NCI-H2227 treated with DMSO at 0.1 percent for 48 hours (cell line): ENCODE measurements at places on chromosomes 5 and 9.

- DNase-seq, result no peak
Observed at GRCh38 chr5:57422993-57423392, 59.6 kb downstream of the ACTBL2 start.

GRCh38 chr5:83925321-83925954 is 204.8 kb upstream of the HAPLN1 start:
- DNase-seq, result no peak

DNA sequence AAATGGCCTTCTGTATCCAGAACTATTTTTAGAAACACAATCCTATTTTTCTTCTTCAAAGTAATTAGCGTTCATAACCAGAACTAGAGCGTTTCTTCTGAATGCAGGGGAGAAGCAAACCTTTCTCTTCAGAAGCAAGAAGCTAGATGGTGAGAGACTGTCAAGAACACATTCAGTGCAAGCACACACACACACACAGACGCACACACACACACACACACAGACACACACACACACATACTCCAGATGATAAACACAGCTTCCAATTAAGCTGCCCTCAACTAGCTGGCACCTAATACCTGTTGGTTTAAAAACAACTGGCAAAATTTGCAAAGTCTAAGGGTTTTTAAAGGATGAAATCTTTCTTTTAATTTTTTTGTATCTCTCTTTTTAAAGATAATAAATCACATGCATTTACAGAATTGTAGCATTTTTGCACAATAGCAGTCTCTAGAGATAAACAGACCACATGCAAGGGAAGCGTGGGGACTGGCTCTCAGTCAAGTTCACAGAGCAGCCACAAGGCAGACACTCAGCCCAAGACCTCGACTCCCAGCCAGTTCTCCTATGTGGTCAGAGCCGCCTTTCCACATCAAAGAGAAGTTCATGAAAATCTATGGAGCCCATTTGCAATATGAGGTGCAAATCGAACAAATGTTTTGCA is 138.5 kb downstream of the TTLL11 start:
- peak; percentile 11 for DNase-seq

GRCh38 chr9:219670-220365 is 5.2 kb downstream of the DOCK8 start:
- no peak for DNase-seq

- no peak for DNase-seq
Observed at GRCh38 chr9:16368237-16369087, 502.0 kb downstream of the BNC2 start.

GRCh38 chr5:54001976-54002775 is 308.2 kb downstream of the ARL15 start:
- no peak for DNase-seq

DNA sequence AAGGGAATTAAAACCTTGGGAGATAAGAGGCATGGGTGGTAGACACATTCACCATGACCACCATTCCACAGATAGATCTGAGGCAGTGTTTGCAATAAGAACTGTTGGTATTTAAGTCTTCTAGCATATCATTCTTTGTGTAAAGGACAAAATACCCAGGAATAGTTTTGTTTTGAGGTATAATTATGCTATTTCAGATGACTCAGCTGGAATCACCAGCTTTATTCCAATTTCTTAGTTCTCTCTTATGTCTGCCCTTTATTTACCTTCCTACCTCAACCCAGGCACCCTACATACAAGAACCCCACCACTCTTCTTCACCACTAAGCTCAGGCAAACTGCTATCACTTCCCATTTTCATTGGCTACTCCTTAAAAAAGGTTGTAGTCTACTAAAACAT is 94.7 kb upstream of the TRIO start:
- no peak for DNase-seq

DNA sequence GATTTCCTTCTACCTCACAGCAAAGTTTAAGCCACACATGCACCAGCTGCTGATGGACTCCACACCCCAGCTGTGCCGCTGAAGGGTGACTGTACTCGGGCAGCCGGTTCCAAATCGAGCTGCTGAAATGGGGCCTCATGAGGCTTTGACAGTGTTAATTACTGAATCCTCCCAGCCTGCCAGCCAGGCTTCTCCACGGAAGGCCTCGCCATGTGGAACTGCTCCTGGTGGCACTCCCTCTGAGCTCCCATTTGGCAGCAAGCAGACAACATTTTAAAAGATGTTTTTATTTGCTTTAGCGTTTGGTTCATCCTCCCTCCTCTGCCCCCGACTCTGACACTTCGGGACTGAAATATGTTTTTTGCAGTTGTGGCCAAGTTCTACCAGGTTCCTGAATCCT is 479.4 kb upstream of the MPDZ start:
- no peak for DNase-seq

- DNase-seq, result no peak
Observed at GRCh38 chr5:44538797-44539601, 149.8 kb upstream of the FGF10 start.

GRCh38 chr5:35803191-35803651 is 53.5 kb upstream of the IL7R start:
- peak; percentile 1 for DNase-seq

DNA sequence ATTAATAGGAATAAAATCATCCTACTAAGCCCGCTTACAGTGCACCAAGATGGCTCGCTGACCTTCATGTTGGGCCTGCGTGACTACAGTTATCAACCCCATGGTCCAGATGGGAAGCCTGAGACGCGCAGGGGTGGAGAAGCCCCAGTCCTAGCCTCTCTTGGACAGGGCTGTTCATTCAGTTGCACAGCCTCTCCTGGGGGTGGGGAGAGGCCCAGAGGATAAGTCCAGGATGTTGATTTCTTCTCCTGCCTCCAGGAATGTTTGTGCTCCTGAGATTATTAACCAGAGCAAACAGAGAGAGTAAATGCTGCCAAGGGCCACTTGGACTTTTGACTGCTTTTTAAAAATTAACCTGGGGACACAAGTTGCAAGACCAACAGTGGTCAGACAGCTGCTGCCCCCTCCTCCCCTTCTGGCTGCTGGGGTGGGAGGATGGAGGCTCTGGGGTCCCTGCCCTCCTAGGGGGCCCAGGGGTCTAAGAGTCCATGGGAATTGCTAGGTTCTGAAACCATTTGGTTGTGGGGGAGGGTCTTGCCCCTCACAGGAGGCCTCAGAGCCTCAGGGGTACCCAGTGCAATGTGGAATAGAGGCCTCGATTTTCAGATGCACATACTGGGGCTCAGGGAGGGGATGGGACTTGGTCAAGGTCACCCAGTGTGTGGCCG is 2.8 kb upstream of the AMBP start:
- no peak for DNase-seq

DNA sequence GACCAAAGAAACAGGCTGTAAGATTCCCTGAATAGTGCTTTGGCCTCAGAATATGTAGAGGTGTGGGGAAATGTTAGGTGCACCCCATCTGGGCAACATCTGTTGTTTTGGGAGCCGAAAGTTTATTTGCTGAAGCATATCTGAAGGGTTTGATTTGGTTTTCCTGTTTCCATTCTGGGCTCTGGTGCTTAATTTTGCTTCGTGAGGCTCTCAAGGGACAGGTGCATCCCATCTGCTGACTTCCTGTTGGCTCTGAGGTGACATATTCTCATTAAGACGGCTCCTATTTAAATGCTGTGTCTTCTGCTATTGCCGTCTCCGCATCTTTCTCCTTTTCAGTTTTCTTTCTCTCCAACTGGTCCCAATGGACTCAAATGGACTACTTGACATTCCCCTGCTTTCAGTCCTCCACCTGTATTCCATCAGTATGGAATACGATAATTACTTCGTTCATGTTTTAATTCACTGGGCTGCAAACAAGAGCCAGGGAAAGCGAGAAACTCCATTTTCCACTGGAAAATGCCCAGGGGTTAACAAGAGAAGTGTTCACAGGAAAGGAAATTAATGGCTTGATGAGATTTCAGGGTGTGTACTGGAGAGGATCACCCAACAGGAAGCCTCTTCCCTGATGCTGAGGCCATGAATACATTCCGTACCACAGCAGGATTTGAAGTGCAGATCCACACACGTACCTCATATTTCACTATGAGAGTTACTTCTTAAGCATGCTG is 104.0 kb downstream of the MTX3 start:
- DNase-seq, result no peak

GRCh38 chr5:43839218-43839617 is 236.2 kb downstream of the NNT start:
- no peak for DNase-seq

DNA sequence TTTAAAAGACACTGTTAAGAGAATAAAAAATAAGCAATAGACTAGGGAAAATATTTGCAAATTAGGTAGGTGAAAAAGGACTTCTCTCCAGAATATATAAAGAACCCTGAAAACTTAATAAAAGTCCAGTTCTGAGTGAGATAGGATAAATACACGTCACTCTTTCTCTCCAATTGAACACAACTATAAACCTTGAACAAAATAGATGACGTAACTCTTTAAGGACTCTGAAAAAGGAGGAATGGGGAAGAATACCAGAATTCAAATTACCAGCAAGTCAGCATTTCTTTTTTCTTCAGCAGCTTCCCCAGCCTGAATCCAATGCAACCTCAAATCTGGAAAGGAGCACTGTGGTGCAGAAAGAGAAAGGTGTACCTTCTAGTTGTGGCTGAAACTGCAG is 6.8 kb upstream of the WDR41 start:
- DNase-seq, result no peak

DNA sequence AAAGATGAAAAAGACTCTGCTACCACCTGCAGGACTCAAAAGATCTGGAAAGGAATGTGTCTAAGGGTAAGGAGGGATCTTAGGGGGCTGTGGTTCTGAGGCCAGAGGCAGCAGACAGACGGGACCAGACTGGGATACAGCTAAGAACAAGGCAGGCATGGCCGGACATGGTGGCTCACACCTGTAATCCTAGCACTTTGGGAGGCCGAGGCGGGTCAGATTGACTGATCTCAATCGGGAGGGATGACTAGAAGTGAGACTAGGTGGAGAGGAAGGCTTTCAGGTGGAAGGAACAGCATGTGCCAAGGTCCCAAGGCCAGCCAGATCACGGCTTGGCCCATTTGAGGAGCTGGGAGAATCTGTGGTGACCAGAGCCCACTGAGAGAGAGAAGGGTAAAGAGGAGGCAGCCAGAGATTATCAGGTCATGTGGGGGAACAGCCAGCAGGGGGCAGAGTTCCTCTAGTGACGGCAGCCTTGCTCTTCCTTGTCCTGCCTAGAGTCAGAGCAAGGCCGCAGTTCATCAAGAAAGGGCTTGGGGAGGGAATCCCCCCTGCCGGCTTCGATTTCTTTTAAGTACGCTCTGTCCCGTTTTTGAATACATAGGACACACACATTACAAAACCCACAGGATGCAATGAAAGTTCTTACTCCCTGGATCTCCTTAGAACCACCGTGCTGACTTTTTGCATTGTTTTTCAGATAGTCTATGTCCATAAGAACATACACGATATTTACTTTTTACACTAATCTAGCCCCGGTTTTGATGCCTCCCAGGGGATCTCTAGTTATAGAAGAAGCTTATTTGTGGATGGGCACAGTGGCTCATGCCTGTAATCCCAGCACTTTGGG is 2.6 kb upstream of the OLFML2A start:
- peak; percentile 20 for DNase-seq

GRCh38 chr9:35954942-35955546 is 2.9 kb downstream of the OR2S2 start:
- peak; percentile 67 for DNase-seq

GRCh38 chr9:4567601-4568000 is 77.3 kb downstream of the SLC1A1 start:
- no peak for DNase-seq

- DNase-seq, result no peak
Observed at GRCh38 chr5:112697322-112697721, 40.4 kb upstream of the APC start.

- DNase-seq, result no peak
Observed at GRCh38 chr9:74275872-74276508, 221.1 kb upstream of the RORB start.
